ENCODE measurements at places on chromosomes 12 and 14. TPM values are rescaled to one million over a fixed set of nuclear protein-coding genes. Genes with fewer than 3 reads are reported as not detected.

ACSM4 gene
- total RNA-seq, result not detected

RDH12 gene
- not detected for total RNA-seq

GALNT16 gene
- 6.4 TPM for total RNA-seq

DLK1 gene
- total RNA-seq, result 1,080 TPM

TEX52 gene
- not detected for total RNA-seq

TESPA1 gene
- 0.20 TPM for total RNA-seq

NID2 gene
- total RNA-seq, result 120 TPM

OTOGL gene
- total RNA-seq, result 0.60 TPM

CLEC1B gene
- 0.51 TPM for total RNA-seq

DPF3 gene
- 1.3 TPM for total RNA-seq

SPTSSA gene
- 11.3 TPM for total RNA-seq

LHX5 gene
- total RNA-seq, result not detected

ZNF891 gene
- total RNA-seq, result 5.6 TPM

FOXG1 gene
- not detected for total RNA-seq

MSRB3 gene
- total RNA-seq, result 20.4 TPM

SLC25A21 gene
- 2.3 TPM for total RNA-seq

LYZ gene
- total RNA-seq, result 0.34 TPM

MYRFL gene
- 0.16 TPM for total RNA-seq

SALL2 gene
- 45.2 TPM for total RNA-seq

STYK1 gene
- 1.0 TPM for total RNA-seq

RNFT2 gene
- total RNA-seq, result 33.2 TPM

SH2B3 gene
- 1.6 TPM for total RNA-seq

ZNF268 gene
- 30.3 TPM for total RNA-seq

KCNK10 gene
- total RNA-seq, result not detected

A2M gene
- 4.3 TPM for total RNA-seq

TTC7B gene
- total RNA-seq, result 48.9 TPM

ENDOU gene
- total RNA-seq, result 0.11 TPM

DUSP6 gene
- total RNA-seq, result 22.9 TPM

TBX3 gene
- total RNA-seq, result 425 TPM

ERBB3 gene
- 59.0 TPM for total RNA-seq

GLIPR1L1 gene
- total RNA-seq, result not detected

TRPV4 gene
- 3.7 TPM for total RNA-seq

C14orf93 gene
- total RNA-seq, result 14.0 TPM

RBM19 gene
- total RNA-seq, result 43.4 TPM

BICDL1 gene
- total RNA-seq, result 41.5 TPM

FGF23 gene
- not detected for total RNA-seq

All from mesothelial cell of epicardium (in vitro differentiated cells).